ENCODE measurements at places on chromosomes 6 and 20.

- H3K36me3 ChIP-seq: peaks cover 6% of the 10 kb centered on the region
- DNase-seq: peak; percentile 7
- no peaks in the 10 kb centered on the region for H3K27me3 ChIP-seq
- no peak overlapping the region for H3K4me3 ChIP-seq
These were observed 21.6 kb downstream of the ZNFX1 start for GRCh38 chr20:49256261-49256660.

DNA sequence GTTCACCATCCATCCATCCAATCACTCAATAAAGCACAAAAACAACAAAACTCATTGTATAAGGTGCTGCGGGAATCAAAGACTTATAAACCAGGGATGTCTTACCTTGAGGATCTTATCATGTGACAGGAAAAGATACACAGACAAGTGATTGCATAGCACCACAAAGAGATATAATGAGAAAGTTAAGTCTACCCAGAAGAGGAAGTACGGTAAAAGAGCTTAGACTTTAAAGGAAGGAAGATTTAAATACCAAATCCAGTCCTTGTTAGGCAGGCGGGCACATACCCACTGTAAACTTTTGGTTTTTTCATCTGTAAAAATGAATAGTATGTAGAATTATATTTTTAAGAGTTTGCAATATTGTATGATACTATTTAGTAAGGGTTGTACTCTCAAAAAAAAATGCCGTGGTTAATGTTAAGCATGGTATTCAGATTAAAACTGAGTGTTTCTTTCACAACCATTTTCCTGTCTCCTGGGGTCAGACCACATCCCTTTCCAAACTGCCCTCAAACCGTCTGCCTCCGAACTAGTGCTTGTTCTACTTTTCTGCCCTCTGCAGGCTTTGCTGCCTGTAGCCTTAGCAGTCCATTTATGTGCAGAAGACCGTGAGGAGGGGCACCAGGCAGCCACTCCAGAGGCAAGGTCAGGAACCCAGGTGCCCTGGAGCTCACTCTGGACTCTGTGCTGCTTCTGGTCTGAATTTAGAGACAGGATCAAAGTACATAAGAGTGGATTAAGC, 179.5 kb upstream of the SYNDIG1 start:
- DNase-seq: no peak
- no peaks in the 10 kb centered on the region for H3K36me3 ChIP-seq
- H3K4me3 ChIP-seq: no peak overlapping the region
- H3K4me1 ChIP-seq: no peaks in the 10 kb centered on the region

GRCh38 chr6:102571236-102571908, 1177.9 kb downstream of the GRIK2 start:
- no peaks in the 10 kb centered on the region for H3K36me3 ChIP-seq
- DNase-seq: no peak
- H3K4me3 ChIP-seq: no peak overlapping the region
- H3K4me1 ChIP-seq: no peaks in the 10 kb centered on the region

GRCh38 chr6:92408350-92408749, 1011.0 kb downstream of the EPHA7 start:
- no peaks in the 10 kb centered on the region for H3K4me1 ChIP-seq
- no peak overlapping the region for H3K27ac ChIP-seq
- no peak overlapping the region for H3K4me3 ChIP-seq
- no peaks in the 10 kb centered on the region for H3K36me3 ChIP-seq

GRCh38 chr6:158939255-158940159, 60.5 kb downstream of the RSPH3 start:
- no peaks in the 10 kb centered on the region for H3K27me3 ChIP-seq
- no peak for DNase-seq
- no peak overlapping the region for H3K4me3 ChIP-seq
- H3K4me1 ChIP-seq: no peaks in the 10 kb centered on the region
- H3K27ac ChIP-seq: no peak overlapping the region
- no peaks in the 10 kb centered on the region for H3K36me3 ChIP-seq

GRCh38 chr6:160365117-160365516, 16.9 kb downstream of the SLC22A3 start:
- H3K4me1 ChIP-seq: no peaks in the 10 kb centered on the region
- no peak overlapping the region for H3K4me3 ChIP-seq
- no peak for DNase-seq
- no peaks in the 10 kb centered on the region for H3K27me3 ChIP-seq
- H3K27ac ChIP-seq: no peak overlapping the region

DNA sequence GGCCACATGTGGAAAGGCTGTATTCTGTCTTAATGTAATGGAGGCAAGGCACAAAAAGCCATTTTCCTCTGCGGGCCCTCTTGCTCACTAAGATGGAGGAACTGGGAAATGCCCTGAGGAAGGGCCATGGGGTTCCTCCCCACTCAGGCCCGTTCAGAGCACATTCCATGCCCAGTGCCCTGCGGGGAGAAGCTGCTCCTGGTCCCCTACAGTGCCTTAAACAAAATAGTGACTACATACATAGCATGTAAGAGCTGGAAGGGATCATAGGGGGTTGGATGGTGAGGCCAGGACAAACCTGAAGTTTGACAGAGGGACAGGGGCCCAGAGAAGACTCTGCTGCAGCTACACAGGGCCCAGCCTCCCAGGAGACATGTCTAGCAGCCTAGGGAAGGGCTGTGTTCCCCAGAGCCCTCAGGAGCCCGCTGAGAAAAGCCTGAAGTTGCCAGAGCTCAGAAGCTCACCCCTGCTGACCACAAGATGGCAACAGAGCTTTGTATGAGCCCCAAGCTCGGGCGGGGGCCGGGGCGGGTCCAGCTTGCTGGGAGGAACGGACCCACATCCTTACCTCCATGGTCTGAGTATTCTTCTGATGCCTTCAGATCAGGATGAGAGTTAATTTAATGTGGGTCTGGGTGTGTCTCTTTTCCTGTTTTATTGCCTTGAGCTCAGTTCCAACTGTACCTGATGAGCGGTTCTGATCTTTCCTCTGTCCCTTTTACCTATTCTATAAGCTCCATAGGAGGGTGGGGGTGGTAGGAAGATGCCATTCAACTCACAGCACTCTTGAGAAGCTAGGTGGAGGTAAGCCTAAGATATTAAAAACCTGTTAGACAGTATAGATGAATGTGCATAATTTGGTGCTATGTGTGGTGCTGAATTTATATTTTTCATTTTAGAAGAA, 242.9 kb downstream of the CDC5L start:
- H3K36me3 ChIP-seq: no peaks in the 10 kb centered on the region
- peak; percentile 25 for DNase-seq
- no peak overlapping the region for H3K4me3 ChIP-seq
- H3K4me1 ChIP-seq: no peaks in the 10 kb centered on the region
- no peak overlapping the region for H3K27ac ChIP-seq
- no peaks in the 10 kb centered on the region for H3K27me3 ChIP-seq

GRCh38 chr6:69416776-69417175, 380.0 kb downstream of the LMBRD1 start:
- H3K4me1 ChIP-seq: no peaks in the 10 kb centered on the region
- no peak overlapping the region for H3K4me3 ChIP-seq
- no peaks in the 10 kb centered on the region for H3K27me3 ChIP-seq
- no peak for DNase-seq
- H3K27ac ChIP-seq: no peak overlapping the region

DNA sequence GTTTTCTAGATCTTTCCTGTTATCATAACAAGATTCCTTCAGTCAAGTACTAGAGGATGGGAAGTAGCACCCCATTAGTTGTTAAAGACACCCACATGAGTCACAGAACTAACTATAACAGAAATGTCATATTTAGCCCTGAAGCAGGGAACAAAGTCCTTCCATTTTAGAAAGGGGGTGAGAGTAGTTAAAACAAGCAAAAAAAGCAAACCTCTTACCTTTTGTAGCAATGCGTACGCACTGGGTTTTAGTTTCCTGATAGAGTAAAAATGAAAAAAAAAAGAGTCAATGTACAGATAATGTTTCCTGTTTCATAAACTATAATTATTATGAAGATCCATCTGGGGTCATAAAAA, 163.7 kb upstream of the THEMIS start:
- no peaks in the 10 kb centered on the region for H3K27me3 ChIP-seq
- H3K4me1 ChIP-seq: peaks cover 18% of the 10 kb centered on the region
- H3K36me3 ChIP-seq: no peaks in the 10 kb centered on the region
- no peak overlapping the region for H3K4me3 ChIP-seq
- DNase-seq: no peak
